ENCODE measurements at places on chromosomes 5 and 9.

GRCh38 chr5:148910686-148911361, 84.4 kb downstream of the ADRB2 start:
- DNase-seq = no peak

- no peak for DNase-seq
Measured at GRCh38 chr9:123947326-123947725, 17.4 kb upstream of the DENND1A start.

DNA sequence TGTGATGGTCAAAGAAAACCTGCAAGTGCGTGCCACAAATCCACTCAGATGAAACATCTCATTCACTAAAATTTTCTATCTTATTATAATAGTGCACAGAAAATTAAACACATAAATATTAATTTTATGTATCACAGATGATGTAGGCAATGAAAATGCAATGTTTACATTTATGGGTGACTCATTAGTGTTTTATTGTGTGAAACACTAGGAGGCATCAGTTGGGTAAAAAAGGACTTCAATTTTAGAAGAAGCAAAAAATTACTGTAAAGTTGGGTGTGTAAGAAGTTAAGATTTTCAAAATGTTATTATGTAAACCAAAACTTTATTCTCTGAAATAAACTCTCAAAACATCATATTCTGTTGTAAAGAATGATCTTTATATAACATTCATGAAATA, 4.0 kb downstream of the MEF2C start:
- no peak for DNase-seq

GRCh38 chr9:134344068-134344799, 18.0 kb downstream of the RXRA start:
- DNase-seq = no peak

DNA sequence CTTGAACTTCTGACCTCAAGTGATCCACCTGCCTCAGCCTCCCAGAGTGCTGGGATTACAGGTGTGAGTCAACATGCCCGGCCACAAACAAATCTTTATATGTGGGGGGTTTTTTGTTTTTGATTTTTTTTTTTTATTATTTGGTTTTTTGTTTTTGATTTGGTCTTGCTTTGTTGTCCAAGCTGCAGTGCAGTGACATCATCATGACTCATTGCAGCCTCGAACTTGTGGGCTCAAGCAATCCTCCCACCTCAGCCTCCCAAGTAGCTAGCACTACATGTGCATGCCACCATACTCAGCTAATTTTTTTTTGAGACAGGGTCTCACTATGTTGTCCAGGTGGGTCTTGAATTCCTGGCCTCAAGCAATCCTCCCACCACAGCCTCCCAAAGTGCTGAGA, 42.4 kb downstream of the ALDH7A1 start:
- no peak for DNase-seq

DNA sequence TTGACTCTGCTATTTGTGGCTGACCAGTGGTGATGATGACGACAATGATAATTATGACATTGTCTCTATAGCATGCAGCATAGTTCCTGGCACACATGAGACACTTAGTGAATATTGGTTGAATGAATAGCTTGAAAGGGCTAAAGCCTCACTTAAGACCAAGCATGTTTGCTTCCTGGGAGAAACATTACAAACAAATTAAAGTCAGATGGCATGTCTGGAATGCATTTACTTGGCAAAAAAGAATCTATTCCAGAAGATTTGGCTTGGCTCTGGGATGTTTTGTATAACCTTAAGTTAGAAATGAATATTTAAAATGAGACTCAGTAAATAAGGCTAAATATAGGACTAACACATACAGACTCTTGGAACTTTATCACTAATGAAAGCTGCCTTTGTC, 21.6 kb downstream of the GAS1 start:
- no peak for DNase-seq

- DNase-seq = no peak
Measured at GRCh38 chr9:37425298-37425752, 2.8 kb downstream of the GRHPR start.
